ENCODE measurements at places on chromosomes 6 and 20.

DNA sequence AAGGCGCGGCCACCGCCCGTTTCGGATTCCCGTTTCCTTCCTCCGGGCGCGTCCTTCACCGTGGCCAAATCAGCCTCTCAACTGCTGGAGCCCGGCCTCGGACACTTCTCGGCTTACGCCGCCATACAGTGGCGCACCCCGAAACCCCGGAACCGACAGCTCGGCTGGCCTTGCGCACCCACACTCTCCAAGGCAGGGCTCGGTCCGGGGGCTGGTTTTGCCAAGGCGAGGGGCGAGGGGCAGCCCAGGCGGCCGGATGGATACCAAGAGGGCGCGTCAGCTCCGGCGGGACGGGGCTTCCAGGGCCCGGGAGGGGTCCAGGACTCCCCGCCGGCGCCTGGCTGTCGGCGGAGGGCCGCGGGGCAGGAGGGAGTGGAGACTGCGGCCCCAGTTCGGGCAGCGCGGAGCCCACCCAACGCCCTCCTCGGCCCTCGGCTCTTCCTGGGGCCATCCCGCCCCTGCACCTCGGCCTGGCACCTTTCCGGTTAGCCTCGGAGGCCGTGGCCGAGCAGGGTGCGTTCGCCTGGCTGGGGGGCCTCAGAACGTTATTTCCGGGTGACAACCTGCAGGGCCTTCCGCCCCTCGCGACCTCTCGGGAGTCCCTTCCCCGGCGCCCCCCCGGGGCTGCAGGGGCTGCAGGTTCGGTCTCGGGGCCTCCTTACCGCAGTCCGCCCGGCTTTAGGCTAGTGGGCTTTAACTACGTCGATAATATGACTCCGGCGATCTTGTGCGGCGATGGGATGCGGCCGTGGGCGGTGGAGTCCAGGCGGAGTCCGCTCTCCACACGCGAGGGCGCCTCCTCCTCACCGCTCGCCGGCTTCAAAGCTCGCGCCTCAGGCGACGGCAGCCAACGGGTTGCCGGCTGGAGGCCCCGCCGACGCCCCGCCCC is 697 bp upstream of the CEP43 start:
- DNase-seq = no peak

DNA sequence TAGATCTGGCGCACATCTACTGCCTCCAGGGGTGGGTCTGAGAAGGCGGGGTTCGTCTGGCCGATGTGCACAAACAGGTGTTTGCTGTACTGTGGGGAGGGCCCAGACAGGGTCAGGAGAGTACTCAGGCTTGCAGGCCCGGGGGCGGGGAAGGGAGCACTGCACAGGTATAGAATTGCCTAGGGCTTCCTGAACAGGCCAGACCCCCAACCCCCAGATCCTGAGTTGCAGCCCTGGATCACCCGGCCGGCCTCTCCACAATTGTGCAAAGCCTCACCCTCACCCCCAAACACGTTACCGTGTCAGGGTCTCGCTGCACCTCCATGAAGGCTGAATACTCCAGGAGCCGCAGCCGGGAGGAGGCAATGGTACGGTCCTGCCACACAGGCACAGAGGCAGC is 7.8 kb downstream of the RPL10A start:
- no peak for DNase-seq

GRCh38 chr20:24261351-24261750 is 208.1 kb upstream of the SYNDIG1 start:
- DNase-seq = no peak

- no peak for DNase-seq
Observed at GRCh38 chr20:31849306-31849930, 4.0 kb upstream of the FOXS1 start.

DNA sequence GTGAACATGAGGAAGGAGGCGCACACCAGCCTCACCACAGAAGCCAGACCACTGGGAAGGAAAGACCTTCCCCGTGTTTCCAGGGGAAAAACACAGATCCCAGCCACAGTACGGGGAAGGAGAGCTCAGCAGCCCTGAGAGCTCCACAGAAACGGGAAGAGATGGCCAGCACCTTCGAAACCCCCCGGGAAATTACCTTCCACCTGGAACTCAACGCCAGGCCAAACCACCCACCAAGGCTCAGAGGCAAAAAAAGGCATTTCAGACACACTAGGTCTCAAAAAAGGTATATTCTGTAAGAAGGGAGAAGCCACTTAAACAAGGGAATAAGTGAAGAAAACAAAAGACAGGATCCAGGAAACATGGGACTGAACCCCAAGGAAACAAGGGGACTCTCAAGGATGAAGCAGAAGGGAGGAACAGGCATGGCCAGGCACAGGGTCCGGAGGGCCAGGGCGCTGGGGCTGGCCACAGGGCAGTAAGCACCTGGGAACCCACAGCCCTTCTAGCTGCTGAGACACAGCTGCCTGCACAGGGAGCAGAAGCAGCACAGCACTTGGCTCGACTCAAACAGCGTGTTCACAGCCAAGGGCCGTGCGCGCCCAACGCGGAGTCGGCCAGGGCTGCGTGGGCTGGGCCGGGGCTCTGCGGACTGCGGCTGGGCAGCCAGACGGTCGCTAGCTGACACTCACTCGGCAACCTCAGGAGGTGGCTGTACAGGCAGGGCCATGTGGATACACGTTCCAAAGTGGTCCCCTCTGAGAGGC is 44.6 kb downstream of the TAF4 start:
- DNase-seq = no peak

DNA sequence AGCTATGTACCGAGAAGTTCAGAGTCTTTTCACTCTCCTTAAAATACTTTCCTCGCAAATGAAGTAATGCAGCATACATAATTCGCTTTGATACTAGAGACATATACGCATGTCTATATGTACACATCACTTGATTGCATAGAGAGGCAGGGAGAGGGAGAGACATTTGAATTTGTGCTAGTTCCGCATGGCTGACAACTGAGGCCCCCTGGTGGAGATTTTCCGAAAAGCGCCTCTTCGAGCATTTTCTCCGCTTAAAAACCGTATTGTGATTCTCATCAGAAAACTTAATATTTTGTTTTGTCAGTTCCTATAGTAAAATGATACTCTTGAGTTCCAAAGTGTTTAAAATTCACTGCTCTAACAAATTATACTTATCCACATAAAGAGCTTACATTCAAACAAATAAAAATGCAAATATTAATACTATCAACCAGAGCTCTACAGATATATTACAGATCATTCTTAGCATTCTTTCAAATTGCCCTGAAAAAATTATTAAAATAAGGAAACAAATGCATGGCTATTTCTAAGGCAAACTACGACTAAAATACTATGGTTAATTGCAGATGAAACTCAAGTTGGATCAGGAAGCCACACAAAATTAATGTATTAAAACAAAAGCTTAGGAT is 637 bp downstream of the MYLK4 start:
- DNase-seq = no peak

GRCh38 chr6:35943390-35943789 is 22.5 kb upstream of the SRPK1 start:
- DNase-seq = no peak

GRCh38 chr6:47197682-47198640 is 111.7 kb downstream of the TNFRSF21 start:
- no peak for DNase-seq

- no peak for DNase-seq
Observed at GRCh38 chr6:7879043-7879442, 31.5 kb downstream of the TXNDC5 start.

- DNase-seq = no peak
Observed at GRCh38 chr6:15246666-15247499, 1.0 kb downstream of the JARID2 start.

- no peak for DNase-seq
Observed at GRCh38 chr6:127365874-127366273, 22.5 kb upstream of the ECHDC1 start.

GRCh38 chr20:60007464-60007863 is 49.2 kb downstream of the CDH26 start:
- DNase-seq = no peak

GRCh38 chr6:135438907-135439535 is 58.5 kb downstream of the AHI1 start:
- no peak for DNase-seq

GRCh38 chr6:154786144-154786868 is 53.1 kb downstream of the SCAF8 start:
- DNase-seq = no peak

- no peak for DNase-seq
Observed at GRCh38 chr6:119742188-119742803, 392.7 kb upstream of the MAN1A1 start.

DNA sequence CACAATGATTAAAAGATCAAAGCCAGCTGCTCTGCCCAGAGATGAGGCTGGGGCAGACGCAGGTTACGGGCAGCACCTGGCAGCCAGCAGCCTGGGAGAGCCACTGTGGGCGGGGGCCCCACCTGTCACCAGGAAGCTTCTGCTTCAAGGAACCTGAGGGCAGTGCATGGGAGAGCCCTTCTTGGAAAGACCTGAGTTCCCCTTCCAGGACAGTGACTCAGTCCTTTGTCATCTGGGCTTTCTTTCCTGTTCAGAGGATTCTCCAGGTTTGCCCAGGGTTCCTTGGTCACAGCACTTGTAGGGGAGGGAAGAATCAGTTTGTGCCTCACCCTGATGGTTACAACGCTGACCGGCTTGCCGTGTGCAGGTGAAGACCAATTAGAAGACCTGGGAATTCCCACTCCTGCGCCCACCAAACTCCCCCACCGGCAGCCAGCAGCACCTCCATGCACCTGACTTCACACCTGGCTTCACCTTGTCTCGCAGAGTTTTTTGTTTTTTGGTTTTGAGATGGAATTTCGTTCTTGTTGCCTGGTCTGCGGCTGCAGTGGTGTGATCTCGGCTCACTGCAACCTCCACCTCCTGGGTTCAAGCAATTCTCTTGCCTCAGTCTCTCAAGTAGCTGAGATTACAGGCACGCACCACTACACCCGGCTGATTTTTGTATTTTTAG is 2.0 kb downstream of the ZBP1 start:
- DNase-seq = no peak

DNA sequence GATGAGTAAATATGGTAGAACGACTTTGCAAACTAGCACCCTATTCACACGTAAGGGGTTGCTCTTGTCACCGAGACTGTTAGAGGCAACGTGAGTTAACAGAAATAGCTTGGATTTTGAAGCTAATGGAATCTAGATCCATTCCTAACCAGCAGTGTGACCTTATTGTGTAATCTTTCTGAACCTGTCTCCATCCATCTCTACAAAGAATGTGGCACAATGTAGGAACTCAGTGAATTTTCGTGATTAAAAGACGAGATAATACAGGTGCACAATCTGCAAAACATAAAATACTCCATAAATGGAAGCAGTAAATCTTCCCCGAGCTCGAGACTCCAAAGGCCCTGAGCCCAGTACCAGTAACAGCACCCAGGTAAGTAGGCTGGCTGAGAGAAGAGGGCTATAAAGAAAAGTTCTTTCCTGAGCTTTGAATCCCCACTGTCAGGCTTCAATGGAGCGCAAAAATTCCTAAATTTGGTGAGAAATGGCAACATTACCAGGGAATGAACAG is 801 bp upstream of the KIFC1 start:
- DNase-seq = no peak

GRCh38 chr20:50353289-50353961 is 156.8 kb upstream of the PTPN1 start:
- no peak for DNase-seq

GRCh38 chr6:5898102-5898501 is 108.6 kb downstream of the NRN1 start:
- DNase-seq = no peak

GRCh38 chr6:149013586-149014344 is 266.9 kb downstream of the UST start:
- DNase-seq = peak; percentile 37

GRCh38 chr6:98037571-98037970 is 754.6 kb upstream of the MMS22L start:
- no peak for DNase-seq

- no peak for DNase-seq
Observed at GRCh38 chr20:1844325-1845162, 50.7 kb upstream of the SIRPA start.

DNA sequence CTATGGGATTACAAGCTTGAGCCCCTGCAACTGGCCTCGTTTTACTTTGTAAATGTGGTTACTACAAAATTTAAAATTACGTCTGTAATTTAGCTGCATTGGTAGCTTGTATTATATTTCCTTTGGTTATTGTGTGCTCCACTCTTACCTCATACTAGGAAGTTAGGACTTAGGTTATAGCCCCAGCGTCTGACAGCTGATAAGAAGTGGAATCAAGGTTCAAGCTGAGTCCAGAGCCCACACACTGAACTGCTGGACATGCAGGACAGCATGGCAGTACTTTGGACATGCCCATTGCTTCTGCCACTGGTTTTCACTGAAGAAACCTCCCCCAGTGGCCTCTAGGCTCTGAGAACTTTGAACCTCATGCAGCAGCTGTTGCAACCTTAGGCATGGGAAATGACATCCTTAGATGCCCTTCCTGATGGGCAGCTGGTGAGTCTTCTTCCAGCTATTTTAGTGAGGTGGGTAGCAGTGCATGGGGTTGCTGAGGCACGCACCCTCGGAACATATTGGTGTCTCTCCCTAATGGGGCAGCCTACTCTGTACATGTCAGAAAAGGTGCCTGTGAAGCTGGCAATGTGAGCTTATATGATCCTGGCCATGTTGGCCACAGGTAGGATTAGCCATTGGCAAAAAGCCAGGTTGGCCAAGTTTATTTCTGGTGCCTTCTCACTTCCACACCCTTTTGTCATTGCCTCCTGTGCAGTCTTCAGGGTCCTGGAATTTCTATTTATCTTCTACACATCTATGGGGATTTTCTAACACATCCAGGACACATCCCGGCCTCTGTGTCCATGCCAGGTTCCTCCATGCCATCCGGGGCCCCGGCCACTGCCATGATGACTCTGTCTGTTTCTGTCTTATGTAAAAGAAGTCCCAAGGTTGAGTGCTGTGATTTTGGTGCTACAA is 85.3 kb downstream of the CDS2 start:
- DNase-seq = no peak

GRCh38 chr6:13941902-13942301 is 17.1 kb downstream of the RNF182 start:
- DNase-seq = no peak

- DNase-seq = no peak
Observed at GRCh38 chr6:21610341-21610740, 16.8 kb downstream of the SOX4 start.

DNA sequence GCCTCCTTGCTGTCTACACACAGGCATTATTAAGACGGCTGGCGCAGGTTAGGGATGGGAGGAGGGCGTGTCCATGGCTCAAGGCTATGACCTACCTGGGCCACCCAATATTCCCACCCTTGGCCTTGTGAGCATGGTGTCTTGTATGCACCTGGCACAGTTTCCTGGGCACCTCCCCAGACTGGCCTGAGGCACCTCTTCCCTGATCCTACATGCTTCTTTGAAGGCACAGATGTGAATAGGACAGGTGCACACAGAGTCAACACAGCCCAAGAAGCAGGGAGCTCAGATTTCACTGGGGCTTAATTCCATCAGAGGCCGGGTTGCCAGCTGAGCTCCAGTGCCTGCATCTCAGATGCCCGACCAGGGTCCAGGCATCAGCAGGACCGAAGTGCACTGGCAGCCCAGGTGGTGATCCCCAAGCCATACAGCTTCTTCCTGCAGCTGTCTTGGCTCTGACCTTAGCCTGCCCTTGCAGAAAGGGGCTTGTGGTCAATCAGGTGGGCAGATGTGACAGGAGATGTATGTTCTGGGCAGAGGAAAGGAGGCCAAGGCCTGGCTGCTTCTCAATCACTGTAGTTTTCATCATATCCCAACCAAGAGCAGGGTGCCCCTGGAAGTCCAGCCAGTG is 287.7 kb downstream of the CLIC5 start:
- no peak for DNase-seq

GRCh38 chr6:36829919-36830544 is 9.2 kb downstream of the CPNE5 start:
- DNase-seq = peak; percentile 17

- DNase-seq = no peak
Observed at GRCh38 chr6:126480268-126480667, 140.4 kb downstream of the CENPW start.

GRCh38 chr6:21375151-21376116 is 218.1 kb upstream of the SOX4 start:
- no peak for DNase-seq

- no peak for DNase-seq
Observed at GRCh38 chr6:126643352-126643751, 303.4 kb downstream of the CENPW start.
